ELR (cell line): ENCODE measurements at places on chromosomes 4 and X.

- DNase-seq = no peak
Measured at GRCh38 chrX:24175276-24175675, 25.7 kb downstream of the ZFX start.

DNA sequence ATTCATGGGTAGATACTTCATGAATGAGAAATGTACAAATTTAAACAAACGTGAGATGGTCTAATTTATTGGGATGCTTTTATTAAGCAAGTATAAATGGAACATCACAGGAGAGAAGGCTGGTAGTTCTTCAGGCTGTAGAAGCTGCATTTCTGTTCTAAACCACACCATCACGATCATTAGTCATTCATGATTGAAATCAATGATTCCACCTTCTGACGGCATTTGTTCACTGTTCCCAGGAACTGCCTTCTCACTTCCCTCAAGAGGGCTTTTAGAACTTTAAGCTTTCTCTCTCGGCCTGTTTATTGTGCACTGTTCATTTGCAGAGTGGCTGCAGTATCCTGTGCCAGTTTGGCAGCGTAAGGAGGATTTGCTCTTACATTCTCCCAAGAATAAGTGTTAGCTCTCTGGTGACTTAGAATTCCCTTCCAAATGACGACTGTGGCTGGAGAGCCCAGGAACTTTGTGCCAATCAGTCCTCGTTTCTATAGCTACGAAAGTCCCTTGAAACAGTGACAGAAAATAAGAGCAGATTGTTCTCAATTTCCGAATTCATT lies 54.7 kb downstream of the MFAP3L start:
- no peak for DNase-seq

- no peak for DNase-seq
Measured at GRCh38 chr4:100754751-100755150, 236.9 kb upstream of the EMCN start.

GRCh38 chrX:151042842-151043241 lies 59.7 kb downstream of the HMGB3 start:
- DNase-seq = no peak

DNA sequence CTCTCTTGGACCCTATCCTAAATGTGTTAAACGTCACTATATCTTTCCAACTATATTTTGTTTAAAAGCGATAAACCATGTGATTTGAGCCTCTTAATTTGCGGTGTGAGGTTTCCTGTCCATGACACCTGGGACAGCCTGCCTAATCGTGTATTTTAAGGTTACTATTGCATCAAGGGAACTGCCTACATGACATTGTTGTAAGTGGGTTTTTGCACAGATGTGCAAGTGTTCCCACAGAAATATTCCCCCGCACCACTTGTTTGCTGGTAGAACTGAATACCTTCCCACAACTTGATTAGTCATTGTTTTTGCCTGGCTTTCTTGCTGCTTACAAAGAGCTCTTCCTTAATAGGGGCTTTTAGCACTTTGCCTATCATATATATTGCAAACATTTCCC lies 5.1 kb upstream of the FAM184B start:
- no peak for DNase-seq

DNA sequence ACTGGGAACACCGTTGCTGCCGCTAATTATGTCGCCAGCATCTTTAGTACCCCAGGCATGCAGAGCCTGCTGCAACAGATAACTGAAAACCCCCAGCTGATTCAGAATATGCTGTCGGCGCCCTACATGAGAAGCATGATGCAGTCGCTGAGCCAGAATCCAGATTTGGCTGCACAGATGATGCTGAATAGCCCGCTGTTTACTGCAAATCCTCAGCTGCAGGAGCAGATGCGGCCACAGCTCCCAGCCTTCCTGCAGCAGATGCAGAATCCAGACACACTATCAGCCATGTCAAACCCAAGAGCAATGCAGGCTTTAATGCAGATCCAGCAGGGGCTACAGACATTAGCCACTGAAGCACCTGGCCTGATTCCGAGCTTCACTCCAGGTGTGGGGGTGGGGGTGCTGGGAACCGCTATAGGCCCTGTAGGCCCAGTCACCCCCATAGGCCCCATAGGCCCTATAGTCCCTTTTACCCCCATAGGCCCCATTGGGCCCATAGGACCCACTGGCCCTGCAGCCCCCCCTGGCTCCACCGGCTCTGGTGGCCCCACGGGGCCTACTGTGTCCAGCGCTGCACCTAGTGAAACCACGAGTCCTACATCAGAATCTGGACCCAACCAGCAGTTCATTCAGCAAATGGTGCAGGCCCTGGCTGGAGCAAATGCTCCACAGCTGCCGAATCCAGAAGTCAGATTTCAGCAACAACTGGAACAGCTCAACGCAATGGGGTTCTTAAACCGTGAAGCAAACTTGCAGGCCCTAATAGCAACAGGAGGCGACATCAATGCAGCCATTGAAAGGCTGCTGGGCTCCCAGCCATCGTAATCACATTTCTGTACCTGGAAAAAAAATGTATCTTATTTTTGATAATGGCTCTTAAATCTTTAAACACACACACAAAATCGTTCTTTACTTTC lies 1.8 kb downstream of the UBQLN2 start:
- peak; percentile 16 for DNase-seq

- DNase-seq = no peak
Measured at GRCh38 chrX:10938365-10938923, 172.7 kb upstream of the HCCS start.

DNA sequence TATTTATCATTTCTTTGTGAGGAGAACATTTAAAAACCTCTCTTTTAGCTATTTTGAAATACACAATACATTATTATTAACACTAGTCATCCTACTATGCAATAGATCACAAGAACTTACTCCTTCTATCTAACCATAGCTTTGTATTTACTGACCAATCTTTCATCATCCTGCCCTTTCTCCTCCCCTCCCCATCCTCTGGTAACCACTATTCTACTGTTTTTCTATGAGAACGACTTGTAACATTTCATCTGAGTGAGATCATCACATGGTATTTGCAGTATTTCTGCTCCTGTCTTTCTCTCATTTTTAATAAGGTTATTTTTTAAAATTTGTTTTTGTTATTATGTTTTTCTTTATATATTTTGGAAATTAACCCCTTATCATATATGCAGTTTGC lies 331.8 kb downstream of the TEX13C start:
- DNase-seq = no peak

- peak; percentile 13 for DNase-seq
Measured at GRCh38 chr4:148173397-148174017, 268.7 kb downstream of the NR3C2 start.

- DNase-seq = peak; percentile 7
Measured at GRCh38 chrX:64894454-64895038, 81.7 kb downstream of the ZC4H2 start.

DNA sequence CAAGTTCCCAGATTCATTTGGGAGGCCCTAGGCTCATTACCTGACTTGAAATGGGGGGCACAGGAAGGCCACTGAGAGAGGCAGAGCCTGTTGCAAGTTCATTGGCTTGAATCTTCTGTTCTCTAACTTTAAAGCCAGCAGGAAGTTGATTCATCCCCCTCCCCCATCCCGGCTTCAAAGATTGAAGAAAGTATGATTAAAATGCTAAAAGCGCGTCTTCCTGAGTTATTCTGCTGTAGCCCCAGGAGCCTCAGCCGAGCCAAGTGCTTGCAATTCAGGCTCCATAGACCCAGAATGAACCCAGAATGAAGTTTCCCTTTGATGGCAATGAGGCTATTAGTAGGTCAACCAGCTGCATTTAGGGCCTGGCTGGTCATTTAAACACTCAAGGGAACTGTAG lies 14.7 kb downstream of the CHST7 start:
- peak; percentile 78 for DNase-seq

- no peak for DNase-seq
Measured at GRCh38 chrX:71623714-71624113, 5.4 kb upstream of the CXCR3 start.

GRCh38 chr4:134200811-134201215 lies 776 bp downstream of the PABPC4L start:
- peak; percentile 13 for DNase-seq

DNA sequence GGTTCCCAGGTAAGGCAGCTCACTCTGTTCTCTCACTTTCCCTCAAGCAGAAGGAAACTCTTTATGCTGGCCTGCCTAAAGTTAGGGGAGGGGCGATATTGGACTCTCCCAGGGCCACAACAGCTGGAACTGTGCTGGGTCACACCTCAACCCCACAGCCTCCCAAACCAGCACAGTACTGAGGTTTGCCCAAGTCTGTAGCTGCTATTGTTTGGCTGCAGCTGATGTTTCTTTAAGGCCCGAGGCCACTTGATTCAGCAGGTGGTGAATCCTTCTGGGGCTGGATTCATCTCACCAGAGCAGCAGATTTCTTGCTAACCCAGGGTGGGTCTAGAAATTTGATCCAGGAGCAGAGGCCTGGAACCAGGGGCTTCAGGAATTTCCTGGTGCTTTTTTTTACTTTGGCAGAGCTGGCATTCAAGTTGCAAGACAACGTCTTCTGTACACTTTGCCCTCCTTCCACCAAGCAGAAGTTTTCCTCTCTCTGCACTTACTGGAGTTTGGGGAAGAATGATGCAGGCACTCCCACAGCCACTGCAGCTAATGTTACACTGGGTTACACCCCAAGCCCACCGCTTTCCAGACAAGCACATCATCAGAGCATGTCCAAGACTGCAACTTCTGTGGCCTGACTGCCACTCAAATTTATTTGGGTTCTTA lies 544.7 kb upstream of the NDST4 start:
- no peak for DNase-seq

DNA sequence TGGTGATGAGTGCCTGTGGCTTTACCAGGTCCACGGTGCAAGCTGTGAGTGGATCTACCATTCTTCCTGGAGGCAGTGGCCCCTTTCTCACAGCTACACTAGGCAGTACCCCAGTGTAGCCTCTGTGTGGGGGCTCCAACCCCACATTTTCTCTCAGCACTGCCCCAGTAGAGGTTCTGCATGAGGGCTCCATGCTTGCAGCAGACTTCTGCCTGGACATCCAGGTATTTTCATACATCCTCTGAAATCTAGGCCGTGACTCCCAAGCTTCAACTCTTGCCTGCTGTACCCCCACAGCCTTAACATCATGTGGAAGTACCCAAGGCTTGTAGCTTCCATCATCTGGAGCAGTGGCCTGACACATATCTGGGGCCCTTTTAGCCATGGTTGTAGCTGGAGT lies 90.1 kb downstream of the SH3BGRL start:
- peak; percentile 0 for DNase-seq

DNA sequence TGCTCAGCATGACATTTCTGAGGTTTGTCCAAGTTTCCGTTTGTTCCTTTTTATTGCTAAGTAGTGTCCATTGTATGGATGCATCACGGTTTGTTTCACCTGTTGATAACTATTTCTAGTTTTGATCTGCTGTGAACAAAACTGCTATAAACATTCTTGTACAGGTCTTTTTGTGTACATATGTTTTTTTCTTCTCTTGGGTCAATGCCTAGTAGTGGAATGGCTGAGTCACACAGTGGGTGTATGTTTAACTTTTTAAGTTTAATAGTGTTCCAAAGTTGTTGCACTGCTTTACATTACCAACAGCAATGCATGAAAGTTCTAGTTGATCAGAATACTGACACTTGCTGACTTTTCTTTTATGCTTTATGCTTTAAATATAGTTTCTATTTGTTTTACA lies 76.7 kb downstream of the MAOB start:
- no peak for DNase-seq

GRCh38 chr4:158811704-158812103 lies 42.9 kb downstream of the FNIP2 start:
- peak; percentile 17 for DNase-seq

- DNase-seq = peak; percentile 58
Measured at GRCh38 chrX:15349046-15349445, 13.7 kb upstream of the PIGA start.

DNA sequence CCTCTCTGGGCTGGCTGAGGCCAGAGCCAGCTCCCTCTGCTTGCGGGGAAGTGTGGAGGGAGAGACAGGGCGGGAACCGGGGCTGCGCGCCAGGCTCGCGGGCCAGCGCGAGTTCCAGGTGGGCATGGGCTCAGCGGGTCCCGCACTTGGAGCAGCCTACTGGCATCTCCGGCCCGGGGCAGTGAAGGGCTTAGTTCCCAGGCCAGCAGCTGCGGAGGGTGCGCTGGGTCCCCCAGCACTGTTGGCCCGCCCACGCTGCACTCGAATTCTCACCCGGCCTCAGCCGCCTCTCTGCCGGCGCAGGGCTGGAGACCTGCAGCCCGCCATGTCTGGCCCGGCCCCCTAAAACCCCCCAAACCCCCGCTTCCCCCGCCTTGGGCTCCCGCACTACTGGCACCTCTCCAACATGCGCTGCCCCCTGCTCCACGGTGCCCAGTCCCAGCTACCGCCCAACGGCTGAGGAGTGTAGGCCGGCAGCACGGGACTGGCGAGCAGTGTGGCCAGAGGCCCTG lies 33.8 kb upstream of the FAT4 start:
- no peak for DNase-seq

DNA sequence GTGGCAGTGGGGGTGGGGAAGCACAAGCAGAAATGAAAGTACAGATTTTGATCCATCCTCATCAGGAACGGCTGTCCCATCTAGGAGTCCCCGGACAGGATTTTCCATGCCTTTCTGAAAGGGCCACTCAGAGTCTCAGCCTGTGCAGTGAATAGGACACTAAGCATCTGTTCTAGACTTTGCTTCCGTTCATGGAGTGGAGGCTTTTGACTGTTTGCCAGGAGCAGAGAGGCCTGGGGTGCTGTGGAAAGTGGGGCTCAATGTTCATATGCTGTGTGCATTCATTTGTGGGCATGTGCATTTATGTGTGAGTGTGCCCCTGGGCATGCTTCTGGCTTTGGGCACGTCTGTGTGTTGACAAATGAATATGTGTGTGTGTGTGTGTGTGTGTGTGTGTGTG lies 25.6 kb upstream of the MAMLD1 start:
- DNase-seq = no peak

DNA sequence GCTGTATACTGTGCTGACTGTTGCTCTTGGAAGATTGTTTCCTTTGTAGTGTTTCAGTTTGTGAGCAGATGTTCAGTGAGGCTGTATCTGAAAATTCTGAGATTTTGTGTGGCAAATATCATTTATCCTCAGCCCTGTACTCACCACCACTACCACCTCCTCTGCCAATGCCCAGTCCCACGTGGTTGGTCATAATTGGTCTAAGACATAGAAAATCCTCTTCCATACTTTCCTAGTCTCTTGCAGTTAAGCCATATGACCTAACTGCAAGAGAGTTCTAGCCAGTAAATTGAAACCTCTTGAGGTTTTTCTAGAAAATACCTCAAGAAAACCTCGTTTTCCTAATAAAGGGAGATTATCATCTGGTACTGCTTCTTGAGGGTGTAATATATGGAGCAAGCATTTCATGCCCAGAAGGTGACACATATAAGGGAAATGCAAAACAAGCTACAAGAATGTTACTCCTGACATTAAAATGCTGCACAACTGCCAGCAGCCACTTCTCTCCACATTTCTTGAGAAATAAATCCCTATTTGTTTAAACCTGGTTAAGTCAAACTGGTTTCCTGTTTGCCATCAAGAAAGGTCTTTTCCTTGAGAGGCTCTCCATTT lies 32.8 kb downstream of the ABCE1 start:
- DNase-seq = peak; percentile 58

DNA sequence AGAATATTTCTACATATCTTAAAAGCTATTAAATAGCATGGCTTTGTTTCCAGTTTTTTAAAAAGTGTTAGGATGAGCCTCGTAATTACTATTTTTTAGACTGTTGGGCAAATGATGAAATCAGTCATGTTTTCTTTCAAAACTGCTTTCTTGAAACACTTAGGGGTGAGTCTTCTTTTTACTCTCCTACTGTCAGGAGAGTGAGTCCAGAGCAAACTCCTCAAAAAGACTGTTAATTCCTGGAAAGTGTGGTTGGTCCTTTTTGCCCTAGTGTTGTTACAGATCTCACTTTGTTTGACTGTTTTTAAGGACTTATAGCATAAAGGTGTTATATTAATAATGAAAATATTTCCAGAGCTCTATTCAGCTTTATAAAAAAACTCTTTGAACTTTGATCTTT lies 6.3 kb downstream of the GSTCD start:
- no peak for DNase-seq

GRCh38 chrX:9542761-9543111 lies 77.9 kb downstream of the TBL1X start:
- DNase-seq = no peak
